Stimulated activated CD8-positive, alpha-beta memory T cell treated with anti-CD3 and anti-CD28 coated beads, Interleukin-2, amount 100 ng/mL, for 48 hours (primary cell): ENCODE measurements at places on chromosomes 4 and X.

DNA sequence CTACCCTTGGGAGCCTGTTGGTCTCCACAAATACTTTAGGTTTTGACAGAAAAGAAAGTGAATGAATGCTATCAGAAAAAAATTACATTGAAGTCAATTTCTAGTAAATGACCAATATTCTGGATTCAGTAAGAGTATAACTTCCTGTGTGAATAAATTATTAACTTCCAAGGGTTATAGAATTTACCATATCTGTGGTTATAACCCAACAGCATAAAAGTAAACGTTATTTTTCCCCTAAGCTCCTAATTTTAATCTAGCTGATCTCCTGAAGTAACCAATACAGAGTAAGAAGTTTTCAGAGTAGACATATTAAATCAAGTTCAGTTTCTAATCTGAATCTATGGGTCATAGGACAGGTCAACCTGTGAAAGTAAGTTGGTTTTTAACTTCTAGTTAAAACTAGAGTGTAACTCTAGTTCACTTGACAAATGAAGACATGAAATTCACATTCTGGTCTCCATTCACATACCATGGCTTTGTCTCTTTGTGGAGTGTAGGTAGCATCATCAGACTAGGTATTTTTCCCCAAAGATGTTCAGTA is 22.8 kb downstream of the DTHD1 start:
- no peak for DNase-seq

DNA sequence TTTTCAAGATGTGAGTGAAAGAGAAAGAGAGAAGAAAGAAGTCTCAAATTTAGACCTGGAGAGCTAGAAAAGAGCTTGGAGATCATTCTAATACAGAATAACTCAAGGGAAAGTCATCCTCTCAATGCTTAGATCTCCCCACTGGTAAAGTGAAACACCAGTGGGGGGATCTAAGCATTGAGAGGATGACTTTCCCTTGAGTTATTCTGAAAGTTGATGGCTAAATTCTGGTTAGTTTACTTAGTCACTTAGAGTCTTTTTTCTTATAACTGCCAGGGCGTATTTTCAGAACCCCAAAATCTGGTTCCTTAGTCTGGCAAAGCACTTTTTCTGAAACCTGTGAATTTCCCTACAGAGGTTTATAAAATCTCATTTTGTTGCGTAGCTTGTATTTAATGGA is 198.6 kb downstream of the ARHGAP24 start:
- no peak for DNase-seq

DNA sequence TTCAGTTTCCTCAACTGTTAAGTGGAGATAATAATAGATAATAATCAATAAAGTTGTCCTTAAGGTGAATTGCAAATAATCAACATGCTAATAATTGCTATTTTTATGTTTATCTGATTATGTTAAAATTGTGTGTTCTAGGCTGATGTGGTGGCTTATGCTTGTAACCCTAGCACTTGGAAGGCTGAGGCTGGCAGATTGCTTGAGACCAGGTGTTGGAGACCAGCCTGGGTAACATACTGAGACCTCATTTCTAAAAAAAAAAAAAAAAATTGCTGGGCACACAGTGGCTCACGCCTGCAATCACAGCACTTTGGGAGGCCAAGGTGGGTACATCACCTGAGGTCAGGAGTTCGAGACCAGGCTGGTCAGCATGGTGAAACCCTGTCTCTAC is 175.2 kb downstream of the GC start:
- DNase-seq: no peak

DNA sequence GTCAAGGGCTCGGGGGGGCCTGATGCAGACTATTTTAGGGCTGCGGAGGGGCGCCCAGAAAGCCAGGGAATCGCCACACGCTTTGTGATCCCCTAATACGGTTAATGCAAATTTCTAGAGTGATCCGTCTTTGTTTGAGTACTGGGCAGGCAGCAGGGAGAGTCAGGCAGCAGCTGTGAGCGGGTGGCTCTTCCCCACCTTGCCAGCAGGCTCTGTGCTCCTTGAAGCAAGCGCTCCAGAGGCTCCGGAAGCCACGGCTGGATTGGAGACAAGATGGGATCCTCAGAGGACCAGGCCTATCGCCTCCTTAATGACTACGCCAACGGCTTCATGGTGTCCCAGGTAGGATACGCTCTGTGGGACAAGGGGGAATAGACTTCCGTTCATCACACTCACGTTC is at the start of gene ASMT:
Gene ASMT (plus strand): TSS at position 133 of the 400 bp plus-strand sequence. CDS start 141 bp downstream, at position 274.
- DNase-seq: no peak

- DNase-seq: no peak
Measured at GRCh38 chr4:119785963-119786362, 157.4 kb upstream of the PDE5A start.

GRCh38 chr4:30714408-30715031 is 5.6 kb upstream of the PCDH7 start:
- no peak for DNase-seq

- no peak for DNase-seq
Measured at GRCh38 chrX:13607996-13608365, 38.6 kb downstream of the EGFL6 start.

GRCh38 chr4:567457-568350 is 8.4 kb downstream of the TMEM271 start:
- DNase-seq: no peak

GRCh38 chr4:121642292-121642691 is 54.5 kb downstream of the ANXA5 start:
- DNase-seq: no peak

GRCh38 chr4:109645874-109646710 is 57.2 kb downstream of the CASP6 start:
- DNase-seq: no peak

GRCh38 chrX:100995469-100995868 is 26.0 kb downstream of the ARL13A start:
- DNase-seq: no peak

DNA sequence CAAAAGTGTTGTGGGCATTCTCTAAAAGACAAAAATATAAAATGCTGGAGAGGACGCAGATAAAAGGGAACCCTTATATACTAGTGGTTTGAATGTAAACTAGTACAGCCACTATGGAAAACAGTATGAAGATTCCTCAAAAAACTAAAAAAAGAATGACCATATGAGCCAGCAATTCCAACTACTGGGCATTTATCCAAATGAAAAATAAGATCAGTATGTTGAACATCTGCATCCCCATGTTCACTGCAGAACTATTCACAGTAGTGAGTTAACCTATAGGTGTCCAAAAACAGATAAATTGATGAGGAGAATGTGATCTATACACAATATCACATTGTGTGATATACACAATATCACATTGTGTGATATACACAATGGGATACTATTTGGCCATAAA is 1615.3 kb downstream of the PCDH18 start:
- no peak for DNase-seq

DNA sequence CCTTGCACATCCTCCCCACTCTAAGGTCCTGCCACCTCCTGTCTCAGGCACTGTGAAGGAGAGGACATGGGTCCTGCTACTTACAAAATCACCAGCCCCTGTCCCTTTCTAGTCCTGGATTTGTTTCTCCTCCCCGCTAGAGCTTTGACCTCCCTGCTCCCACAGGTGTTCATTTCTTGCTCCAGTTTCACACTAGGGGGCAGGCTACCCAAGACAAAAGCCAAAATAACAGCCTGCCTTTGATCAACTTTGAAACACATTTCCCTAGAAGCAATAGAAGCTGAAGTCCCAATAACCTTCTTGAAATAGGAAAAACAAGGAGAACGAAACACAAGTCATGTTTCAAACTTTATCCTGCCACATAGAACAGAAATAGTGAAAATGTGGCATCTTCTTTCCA is 164.4 kb downstream of the QDPR start:
- DNase-seq: no peak

GRCh38 chr4:172173206-172173605 is 360.0 kb downstream of the GALNTL6 start:
- no peak for DNase-seq

DNA sequence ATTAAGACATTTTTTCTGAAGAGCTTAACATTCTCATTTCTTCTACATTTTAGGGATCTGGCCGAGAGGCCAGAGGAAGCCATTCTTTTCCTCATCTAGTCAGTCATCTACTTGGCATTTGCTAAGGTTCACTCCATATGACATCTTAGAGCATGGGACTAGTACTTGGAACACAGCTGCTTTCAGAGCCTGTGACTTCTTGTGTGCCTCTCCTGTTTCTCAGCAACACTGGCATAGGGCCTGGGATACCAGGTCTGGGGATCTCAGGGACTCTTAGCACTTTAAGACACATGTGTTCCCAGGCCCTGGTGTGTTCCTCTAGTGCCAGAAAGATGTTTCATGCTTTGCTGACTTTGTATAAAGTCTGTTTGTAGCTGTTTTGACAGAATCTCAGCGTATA is 7.3 kb downstream of the PLP1 start:
- DNase-seq: no peak

DNA sequence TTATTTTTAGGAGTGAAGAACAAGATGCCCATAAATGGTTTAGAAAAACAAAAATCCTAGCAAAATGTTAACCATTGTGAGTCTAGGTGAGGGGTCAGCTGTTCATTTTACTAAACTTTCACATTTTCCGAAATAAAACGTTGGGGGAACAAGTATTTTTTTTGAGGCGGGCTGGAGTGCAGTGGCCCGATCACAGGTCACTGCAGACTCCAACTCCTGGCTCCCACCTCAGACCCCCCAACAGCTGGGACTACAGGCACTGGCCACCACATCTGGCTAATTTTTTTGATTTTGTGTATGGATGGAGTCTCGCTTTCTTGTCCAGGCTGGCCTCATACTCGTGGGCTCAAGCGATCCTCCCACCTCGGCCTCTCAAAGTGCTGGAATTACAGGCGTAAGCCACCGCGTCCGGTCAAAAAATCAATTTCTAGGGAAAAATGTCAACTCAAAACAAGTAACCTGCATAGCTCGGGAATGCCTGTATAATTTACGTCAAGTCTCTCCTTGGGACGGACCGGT is 742 bp upstream of the TAF1 start:
- no peak for DNase-seq

GRCh38 chrX:12469296-12469695 is 321.9 kb upstream of the PRPS2 start:
- no peak for DNase-seq

- DNase-seq: no peak
Measured at GRCh38 chr4:82421796-82422560, 8.3 kb downstream of the HNRNPDL start.

GRCh38 chr4:91681544-91681943 is 622.2 kb upstream of the GRID2 start:
- no peak for DNase-seq

GRCh38 chr4:115852767-115853091 is 739.3 kb upstream of the NDST4 start:
- DNase-seq: no peak

DNA sequence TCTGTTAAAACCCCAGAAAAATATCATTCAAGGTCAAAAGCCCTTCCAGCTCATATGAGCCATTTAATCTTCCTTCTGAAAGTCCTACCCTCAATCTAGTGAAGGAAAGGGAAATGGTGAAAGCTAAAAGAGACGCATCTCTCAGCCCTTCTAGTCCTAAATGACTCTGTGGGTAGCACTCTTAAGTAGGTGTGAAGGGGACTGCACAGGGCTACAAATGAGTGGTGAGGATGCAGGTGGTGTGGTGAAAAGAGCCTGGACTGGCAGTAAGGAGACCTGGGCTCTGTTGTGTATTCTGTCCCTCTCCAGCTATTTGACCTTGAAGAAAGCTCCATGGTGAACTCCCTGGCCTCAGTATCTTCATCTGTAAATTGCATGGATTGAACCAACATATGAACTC is 671.8 kb upstream of the DIPK2B start:
- DNase-seq: no peak

DNA sequence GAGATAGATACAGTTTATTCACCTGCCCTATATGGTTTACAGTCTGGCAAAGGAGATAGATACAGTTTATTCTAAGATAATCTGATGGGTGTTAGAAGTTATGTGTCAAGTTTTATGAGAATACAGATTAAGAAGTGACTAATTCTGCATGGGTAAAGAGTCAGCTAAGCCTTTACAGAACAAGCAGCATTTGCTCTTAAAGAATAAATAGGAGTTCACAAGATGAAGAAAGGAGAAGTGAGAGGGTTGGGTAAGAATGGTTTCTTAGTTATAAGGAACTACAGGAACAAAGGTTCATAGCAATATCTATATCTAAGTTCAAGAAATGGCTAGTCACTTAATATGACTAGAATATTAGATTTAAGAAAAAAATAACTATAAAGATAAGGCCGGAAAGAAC is 47.6 kb downstream of the THOC2 start:
- no peak for DNase-seq

DNA sequence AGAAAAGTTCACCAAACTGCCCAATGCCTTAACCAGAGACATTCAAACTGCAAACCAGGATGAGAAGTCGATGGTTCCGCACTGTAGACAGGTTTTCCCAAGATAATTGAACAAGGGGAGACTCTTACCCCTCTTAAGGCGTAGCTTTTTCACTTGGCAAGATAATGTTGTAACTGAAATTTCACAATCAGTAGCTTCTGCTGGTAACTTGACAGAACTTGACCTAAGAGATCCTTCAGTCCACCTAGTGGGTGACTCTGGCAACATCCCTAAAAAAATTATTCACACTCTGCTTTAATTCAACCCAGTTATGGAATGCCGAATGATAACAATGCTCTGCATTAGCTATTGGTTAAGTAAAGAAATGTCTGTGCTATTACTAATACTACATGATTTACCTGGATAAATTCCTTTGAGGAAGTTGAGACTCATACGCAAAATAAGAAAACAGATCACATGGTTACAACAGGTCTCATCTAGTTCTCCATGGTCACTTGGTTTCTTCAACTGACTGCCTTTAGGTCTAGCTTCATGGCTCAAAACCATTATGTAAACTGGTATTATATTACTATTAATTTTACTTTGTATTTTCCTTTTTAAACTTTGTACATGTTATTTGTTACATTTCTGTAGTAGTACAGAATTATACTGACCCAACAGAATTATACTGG is 9.1 kb downstream of the ELF2 start:
- no peak for DNase-seq

- no peak for DNase-seq
Measured at GRCh38 chr4:14967982-14968381, 34.3 kb upstream of the CPEB2 start.

GRCh38 chrX:45445745-45446412 is 245.2 kb upstream of the DIPK2B start:
- DNase-seq: no peak

GRCh38 chr4:1115528-1116293 is 2.3 kb upstream of the RNF212 start:
- DNase-seq: no peak

- no peak for DNase-seq
Measured at GRCh38 chr4:168489616-168490015, 7.2 kb upstream of the PALLD start.

DNA sequence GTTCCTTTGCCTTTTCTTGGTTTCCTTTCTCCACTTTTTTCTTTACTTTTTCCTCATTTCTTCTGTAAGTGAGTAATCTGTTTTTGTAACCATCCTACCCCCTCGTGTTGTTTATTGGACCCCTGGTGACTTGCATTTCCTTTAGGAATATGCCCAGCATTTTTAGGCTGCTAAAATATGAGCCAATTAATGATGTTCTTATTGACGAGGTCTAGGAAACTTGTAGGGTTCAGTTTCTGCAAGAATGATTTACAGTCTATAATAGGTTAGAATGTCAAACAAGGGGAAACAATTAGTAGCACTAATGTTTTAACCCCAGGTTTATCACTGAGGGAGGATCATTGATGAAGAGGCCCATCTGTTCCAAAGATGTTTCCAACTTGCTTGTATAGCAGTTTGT is 79.0 kb downstream of the CPE start:
- no peak for DNase-seq

- no peak for DNase-seq
Measured at GRCh38 chr4:59700651-59701050, 1499.5 kb upstream of the ADGRL3 start.
